ENCODE measurements at places on chromosomes 5 and 9. TPM values are rescaled to one million over a fixed set of nuclear protein-coding genes. Genes with fewer than 3 reads are reported as not detected.
A peak's percentile ranks its signal among the peaks of the same experiment; 100 is the strongest.

CMYA5 gene
- not detected for polyA plus RNA-seq

DNA sequence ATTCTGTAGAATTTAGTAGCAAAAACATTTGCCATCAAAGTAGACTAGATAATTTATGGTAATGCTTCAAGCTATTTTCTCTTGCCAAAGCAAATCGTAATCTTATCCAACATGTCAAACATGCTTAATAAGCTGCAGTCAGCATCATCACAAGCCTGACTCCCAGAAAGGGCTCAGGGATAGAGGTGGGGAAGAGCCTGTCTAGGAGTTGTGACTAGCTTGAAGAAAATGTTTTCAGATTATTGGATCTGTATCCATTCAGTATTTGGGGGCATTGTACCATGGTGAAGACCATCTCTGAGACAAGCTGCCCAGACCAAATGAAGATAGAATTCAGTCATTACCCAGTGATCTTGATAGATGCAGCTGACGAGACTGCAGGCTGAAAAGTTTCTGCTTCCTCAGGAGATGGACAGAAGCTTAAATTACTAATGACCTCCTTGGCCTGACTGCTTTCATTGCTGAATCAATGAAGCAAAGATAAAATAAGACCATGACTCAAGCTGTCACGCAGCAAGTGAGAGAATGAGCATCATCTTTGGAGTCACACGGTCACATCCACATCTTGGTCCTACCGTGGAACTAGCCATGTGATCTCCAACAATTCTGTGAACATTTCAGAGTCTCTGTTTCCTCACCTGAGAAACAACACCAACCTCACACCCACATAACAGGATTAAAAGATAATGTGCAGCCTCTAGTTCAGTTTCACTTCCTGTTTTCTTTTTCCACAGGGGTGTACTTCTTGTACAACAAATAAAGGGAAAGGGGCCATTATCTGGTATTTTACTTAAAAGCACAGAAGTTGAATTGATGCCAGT lies 9.4 kb downstream of the ERAP2 start:
- H3K4me1 ChIP-seq = peaks cover 54% of the 10 kb centered on the region
- H3K4me3 ChIP-seq = peak overlapping the region; percentile 5

- H3K4me1 ChIP-seq = peaks cover 55% of the 10 kb centered on the region
- H3K4me3 ChIP-seq = no peak overlapping the region
- H3K27ac ChIP-seq = peak overlapping the region; percentile 60
- no peaks in the 10 kb centered on the region for H3K27me3 ChIP-seq
- no peak for DNase-seq
These were observed 41.3 kb downstream of the PFDN1 start for GRCh38 chr5:140261403-140262171.

GRCh38 chr9:134871697-134872340 lies 8.8 kb upstream of the FCN2 start:
- no peak overlapping the region for H3K4me3 ChIP-seq
- peaks cover 3% of the 10 kb centered on the region for H3K27me3 ChIP-seq
- H3K27ac ChIP-seq = no peak overlapping the region
- H3K36me3 ChIP-seq = no peaks in the 10 kb centered on the region

PCDHA9 gene
- polyA plus RNA-seq = not detected

- H3K27me3 ChIP-seq = peaks cover 3% of the 10 kb centered on the region
- H3K36me3 ChIP-seq = peaks cover 21% of the 10 kb centered on the region
- H3K27ac ChIP-seq = peak overlapping the region; percentile 87
These were observed 41.0 kb downstream of the OTULIN start for GRCh38 chr5:14705556-14705955.

ARSB gene
- polyA plus RNA-seq = 6.2 TPM

DNA sequence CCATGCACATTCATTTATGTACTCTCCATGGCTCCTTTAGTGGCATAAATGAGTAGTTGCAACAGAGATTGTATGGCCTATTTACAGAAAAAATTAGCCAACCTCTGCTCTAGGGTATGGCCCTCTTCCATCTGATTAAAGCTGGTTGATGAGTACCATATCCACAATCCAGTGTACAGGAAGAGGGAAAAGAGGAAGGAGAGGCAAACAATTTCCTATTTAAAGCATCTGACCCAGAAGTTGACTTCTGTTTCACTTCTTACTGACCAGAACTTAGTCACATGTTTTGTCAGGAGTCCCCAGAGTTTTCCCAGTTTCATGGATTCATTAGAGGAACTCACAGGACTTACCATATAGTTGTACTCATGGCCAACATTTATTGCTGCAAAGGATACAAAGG lies 68.6 kb upstream of the STARD4 start:
- H3K27ac ChIP-seq = no peak overlapping the region
- no peak for DNase-seq
- no peak overlapping the region for H3K4me3 ChIP-seq
- H3K27me3 ChIP-seq = peaks cover 3% of the 10 kb centered on the region
- peaks cover 47% of the 10 kb centered on the region for H3K4me1 ChIP-seq

RAB14 gene
- polyA plus RNA-seq = 28.2 TPM

PPP2R2B gene
- polyA plus RNA-seq = 41.0 TPM

DAB2IP gene
- polyA plus RNA-seq = 0.06 TPM

DNA sequence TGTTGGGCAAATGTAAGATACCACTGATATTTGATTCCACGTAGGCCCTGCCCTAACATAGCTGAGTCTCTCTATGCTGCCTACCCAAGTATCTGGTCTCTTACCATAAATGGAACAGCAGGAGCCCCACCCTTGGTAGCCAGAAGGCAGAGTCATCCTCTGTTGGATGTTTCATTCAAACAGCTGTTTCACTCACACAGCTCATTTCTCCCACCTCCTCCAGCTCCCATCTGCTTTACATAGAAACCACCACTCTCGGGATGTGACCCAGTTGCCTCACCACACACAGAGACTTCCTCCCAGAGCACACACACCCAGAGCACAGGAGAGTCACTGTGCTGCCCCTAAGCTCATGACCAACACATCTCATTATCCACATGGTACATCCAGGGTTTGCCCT lies 165.3 kb downstream of the TMEM167A start:
- H3K4me1 ChIP-seq = no peaks in the 10 kb centered on the region
- H3K27me3 ChIP-seq = peaks cover 2% of the 10 kb centered on the region
- H3K36me3 ChIP-seq = no peaks in the 10 kb centered on the region
- H3K4me3 ChIP-seq = no peak overlapping the region

AJM1 gene
- 0.82 TPM for polyA plus RNA-seq

GRCh38 chr9:112605518-112605917 lies 112.4 kb downstream of the INIP start:
- H3K27me3 ChIP-seq = no peaks in the 10 kb centered on the region
- no peaks in the 10 kb centered on the region for H3K36me3 ChIP-seq
- H3K27ac ChIP-seq = no peak overlapping the region
- DNase-seq = no peak

GRCh38 chr5:30765227-30765626 lies 428.3 kb upstream of the CDH6 start:
- no peak for DNase-seq
- H3K4me3 ChIP-seq = no peak overlapping the region
- H3K27ac ChIP-seq = no peak overlapping the region
- no peaks in the 10 kb centered on the region for H3K4me1 ChIP-seq
- H3K27me3 ChIP-seq = no peaks in the 10 kb centered on the region

MAP1B gene
- 0.30 TPM for polyA plus RNA-seq

DNA sequence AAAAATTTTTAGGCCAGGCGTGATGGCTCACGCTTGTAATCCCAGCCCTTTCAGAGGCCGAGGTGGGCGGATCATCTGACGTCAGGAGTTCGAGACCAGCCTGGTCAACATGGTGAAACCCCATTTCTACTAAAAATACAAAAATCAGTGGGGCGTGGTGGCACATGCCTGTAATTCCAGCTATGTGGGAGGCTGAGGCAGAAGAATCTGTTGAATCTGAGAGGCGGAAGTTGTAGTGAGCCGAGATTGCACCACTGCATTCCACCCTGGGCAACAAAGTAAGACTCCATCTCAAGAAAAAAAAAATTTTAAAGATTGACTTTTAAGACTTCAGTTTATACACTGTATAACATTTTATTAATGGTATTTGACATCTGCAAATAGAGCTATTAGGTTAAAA lies 60.1 kb upstream of the GNAQ start:
- peaks cover 4% of the 10 kb centered on the region for H3K27me3 ChIP-seq
- no peaks in the 10 kb centered on the region for H3K36me3 ChIP-seq
- no peaks in the 10 kb centered on the region for H3K4me1 ChIP-seq

SPINK13 gene
- polyA plus RNA-seq = not detected

DNA sequence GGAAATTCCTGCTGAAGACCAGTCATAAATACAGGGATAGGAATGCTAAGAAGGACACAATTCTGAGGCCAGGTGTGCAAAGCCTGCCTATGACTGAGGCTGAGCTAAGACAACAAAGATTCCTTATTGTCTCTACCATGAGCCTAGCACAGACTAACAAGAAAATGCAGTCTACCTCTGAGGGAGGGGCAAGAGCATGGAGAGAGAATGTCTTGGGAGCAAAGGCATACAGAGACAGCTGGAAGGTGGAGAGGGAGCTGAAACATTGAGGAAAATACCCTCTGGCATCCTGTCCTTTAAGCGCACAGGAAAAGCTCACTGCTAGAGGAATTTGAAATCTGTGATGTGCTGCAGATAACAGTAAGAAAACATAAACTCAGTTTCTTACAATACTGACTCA lies 8.8 kb upstream of the C9orf40 start:
- no peak overlapping the region for H3K4me3 ChIP-seq
- H3K4me1 ChIP-seq = peaks cover 47% of the 10 kb centered on the region
- H3K36me3 ChIP-seq = peaks cover 11% of the 10 kb centered on the region
- peaks cover 9% of the 10 kb centered on the region for H3K27me3 ChIP-seq

DNA sequence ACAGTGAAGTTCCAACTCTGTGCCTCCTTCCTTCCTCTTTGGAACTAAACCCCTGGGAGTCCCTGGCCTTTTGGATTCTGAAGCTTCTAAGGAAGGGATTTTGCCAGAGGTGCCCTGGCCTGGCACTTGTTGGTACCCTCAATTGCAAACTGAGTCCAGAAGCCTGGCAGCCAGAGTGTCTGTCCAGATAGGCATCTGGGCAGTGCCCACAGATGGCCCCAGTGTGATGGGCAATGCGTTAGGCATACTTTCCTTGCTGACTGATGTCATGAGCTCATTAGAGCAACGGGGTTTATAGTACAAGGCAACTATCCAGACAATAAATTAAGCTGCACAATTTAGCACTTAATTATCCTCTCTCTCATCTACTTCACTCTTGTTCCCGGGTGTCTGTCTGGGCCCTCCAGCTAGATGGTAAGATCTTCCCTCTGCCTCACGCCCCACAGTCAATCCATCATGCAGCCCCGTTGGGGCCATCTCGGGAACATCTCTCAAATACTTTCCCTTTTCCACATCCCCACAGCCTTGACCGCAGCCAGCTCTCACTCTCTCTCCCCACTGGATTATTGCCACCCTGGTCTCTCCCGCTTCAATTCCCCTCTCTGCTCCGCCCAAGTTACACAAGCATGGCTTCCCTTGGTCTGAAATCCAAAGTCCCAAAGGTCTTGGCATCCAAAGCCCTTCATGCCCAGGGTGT lies 157.5 kb upstream of the SMIM23 start:
- no peak for DNase-seq
- no peaks in the 10 kb centered on the region for H3K4me1 ChIP-seq
- H3K27ac ChIP-seq = no peak overlapping the region
- no peaks in the 10 kb centered on the region for H3K36me3 ChIP-seq

GRCh38 chr9:69149321-69149807 lies 24.7 kb upstream of the TJP2 start:
- no peak for DNase-seq
- no peak overlapping the region for H3K4me3 ChIP-seq
- no peaks in the 10 kb centered on the region for H3K4me1 ChIP-seq
- H3K27ac ChIP-seq = no peak overlapping the region
- no peaks in the 10 kb centered on the region for H3K27me3 ChIP-seq

ST8SIA4 gene
- polyA plus RNA-seq = 19.9 TPM

DNA sequence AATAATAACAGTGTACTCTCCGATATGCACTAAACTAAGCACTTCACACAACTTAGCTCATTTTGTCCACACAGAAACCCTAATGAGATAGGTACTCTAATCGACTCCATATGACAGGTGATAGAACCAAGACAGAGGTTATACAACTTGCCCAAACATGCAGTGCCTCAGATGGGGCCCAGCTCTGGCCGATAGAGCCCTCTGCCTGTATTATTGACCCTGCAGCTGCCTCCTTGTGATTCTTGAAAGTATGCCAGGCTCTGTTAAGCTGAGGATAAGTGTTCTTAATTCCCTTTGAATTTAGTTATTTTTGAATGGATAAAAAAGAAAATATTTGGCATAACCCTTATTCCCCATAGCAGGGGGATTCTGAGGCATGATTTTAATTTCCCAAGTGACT lies 78.5 kb downstream of the HMHB1 start:
- H3K36me3 ChIP-seq = no peaks in the 10 kb centered on the region
- no peak overlapping the region for H3K27ac ChIP-seq
- H3K4me3 ChIP-seq = no peak overlapping the region

RARS1 gene
- polyA plus RNA-seq = 16.9 TPM

SPATA31A3 gene
- not detected for polyA plus RNA-seq

DNA sequence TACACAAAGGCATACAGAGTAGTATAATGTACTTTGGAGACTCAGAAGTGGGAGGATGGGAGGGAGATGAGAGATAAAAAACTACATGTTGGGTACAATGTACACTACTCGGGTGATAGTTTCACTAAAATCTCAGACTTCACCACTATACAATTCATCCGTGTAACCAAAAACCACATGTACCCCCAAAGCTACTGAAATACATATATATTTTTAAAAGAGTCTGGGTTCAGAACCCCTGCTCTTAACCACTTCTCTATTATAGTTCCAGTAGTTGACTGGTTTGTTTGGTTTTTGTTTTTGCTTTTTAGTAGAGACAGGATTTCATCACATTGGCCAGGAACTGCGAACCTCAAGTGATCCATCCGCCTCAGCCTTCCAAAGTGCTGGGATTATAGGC lies 22.6 kb downstream of the SGTB start:
- DNase-seq = no peak
- H3K36me3 ChIP-seq = peaks cover 27% of the 10 kb centered on the region
- no peak overlapping the region for H3K27ac ChIP-seq
- H3K4me1 ChIP-seq = no peaks in the 10 kb centered on the region
- no peaks in the 10 kb centered on the region for H3K27me3 ChIP-seq

DNA sequence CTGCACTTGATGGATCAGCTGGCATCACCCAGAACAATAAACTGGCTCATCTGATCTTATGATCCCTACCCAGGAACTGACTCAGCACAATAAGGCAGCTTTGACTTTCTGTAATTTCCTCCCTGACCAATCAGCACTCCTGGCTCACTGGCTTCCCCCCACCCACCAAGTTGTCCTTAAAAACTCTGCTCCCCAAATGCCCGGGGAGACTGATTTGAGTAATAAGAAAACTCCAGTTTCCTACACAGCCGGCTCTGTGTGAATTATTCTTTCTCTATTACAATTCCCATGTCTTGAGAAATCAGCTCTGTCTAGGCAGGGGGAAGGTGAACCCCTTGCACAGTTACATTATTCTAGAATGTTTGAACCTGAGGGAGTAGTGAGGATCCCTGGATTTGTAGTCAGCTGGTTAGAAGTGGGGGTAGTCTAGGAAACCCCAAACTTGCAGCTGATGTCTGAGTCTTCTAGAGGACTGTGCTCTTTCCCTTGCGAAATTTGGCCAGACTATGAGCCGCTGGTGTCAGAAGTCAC lies 111.7 kb upstream of the NEK6 start:
- no peaks in the 10 kb centered on the region for H3K4me1 ChIP-seq
- H3K36me3 ChIP-seq = no peaks in the 10 kb centered on the region
- H3K4me3 ChIP-seq = no peak overlapping the region
- no peak overlapping the region for H3K27ac ChIP-seq
